ENCODE measurements at places on chromosomes 12 and 14.

GRCh38 chr14:93969082-93969828 lies 7.1 kb downstream of the ASB2 start:
- DNase-seq: no peak

DNA sequence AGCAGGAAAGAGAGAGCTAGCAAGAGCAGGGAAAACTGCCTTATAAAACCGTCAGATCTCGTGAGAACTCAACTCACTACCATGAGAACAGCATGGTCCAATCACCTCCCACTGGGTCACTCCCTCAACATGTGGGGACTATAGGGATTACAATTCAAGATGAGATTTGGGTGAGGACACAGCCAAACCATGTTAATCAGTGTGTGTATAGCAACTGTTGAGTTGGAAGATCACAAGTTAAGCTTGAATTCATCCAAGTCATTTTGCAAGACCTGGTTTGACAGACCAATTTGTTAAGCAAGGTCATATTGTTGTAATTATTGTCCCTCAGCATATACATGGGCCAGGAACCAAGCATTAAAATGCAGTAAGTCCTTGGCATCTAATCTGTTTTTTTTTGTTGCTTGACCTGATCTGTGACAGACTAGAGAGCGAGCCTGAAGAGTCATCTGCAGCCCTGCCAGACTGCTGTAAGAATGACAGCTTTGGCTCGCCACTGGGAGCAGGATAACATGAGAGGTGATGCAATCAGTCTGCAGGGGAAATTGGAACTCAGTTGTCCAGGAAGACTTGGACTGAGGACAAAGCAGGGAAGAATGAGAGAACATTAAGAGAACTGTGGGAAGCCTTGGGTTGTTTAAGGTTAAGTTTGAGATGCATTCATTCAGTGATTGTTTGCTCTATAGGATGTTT lies 297.6 kb upstream of the SEL1L start:
- no peak for DNase-seq

GRCh38 chr12:49105504-49106084 lies 5.1 kb downstream of the LMBR1L start:
- DNase-seq: no peak

DNA sequence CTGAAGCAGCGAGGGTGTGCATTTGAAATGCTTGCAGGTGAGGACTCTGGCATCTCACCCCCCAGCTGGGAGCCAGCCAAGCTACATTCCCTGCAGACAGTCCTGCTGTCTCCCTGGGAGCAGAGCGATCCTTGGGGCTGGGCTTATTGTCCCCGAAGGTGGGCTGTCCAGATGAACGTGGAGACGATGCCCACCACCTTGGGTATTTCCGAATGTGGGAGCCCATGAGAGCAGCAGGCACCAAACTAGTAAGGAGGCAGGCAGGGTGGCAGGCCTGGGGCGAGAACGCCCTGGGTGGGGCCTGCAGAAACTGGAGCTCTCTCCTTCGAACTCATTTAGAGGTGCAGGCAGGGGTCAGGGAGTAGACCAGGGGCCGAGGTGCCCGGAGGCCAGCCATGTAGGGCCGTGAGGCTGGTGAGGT lies 18.5 kb downstream of the ZBTB42 start:
- no peak for DNase-seq

GRCh38 chr12:17609153-17609552 lies 480.8 kb downstream of the RERGL start:
- no peak for DNase-seq

- no peak for DNase-seq
Measured at GRCh38 chr12:26010293-26010821, 51.9 kb downstream of the RASSF8 start.

GRCh38 chr12:27534060-27534764 lies 10.2 kb downstream of the PPFIBP1 start:
- DNase-seq: no peak

GRCh38 chr14:99230208-99231151 lies 41.5 kb downstream of the BCL11B start:
- peak; percentile 69 for DNase-seq

GRCh38 chr14:61671082-61671481 lies 24.2 kb upstream of the HIF1A start:
- no peak for DNase-seq

DNA sequence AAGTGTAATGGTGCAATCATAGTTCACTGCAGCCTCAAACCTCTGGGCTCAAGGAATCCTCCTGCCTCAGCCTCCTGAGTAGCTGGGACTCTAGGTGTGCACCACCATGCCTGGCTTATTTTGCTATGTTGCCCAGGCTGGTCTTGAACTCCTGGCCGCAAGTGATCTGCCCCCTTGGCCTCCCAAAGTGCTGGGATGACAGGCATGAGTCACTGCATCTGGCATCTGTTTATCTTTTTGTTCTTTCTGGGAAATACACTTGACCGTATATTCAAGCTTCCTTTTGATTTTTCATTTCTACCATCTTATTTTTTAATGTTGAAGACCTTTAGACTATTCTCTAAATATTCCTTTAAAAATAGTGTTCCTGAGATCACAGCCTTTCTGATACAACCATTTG lies 82.4 kb upstream of the OSBPL8 start:
- DNase-seq: no peak
